ENCODE measurements at places on chromosomes 2 and 18.

GRCh38 chr2:13654416-13654815, 937.7 kb downstream of the TRIB2 start:
- no peak for DNase-seq

GRCh38 chr2:190137561-190137960, 75.0 kb upstream of the MSTN start:
- no peak for DNase-seq

GRCh38 chr18:58175122-58175785, 131.2 kb downstream of the NEDD4L start:
- no peak for DNase-seq

DNA sequence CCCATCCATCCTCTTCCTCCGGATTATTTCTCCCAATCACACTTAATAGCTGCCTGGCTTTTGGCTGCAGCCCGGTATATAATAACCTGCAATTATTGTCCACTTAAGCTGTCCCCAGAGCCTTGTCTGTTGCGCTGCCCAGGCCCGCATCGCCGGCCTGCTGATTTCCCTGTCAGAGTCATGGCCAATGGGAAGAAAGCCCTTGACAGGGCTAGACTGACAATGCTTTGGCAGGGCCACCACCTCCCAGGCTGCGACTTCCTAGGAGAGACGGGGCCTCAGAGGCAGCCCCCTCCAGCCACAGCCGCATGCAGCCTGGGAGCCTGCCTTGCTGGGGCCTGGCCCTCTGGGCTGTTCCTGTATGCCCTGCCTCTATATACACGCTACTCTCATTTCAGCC, 10.0 kb upstream of the CELF4 start:
- no peak for DNase-seq

GRCh38 chr2:144370937-144371584, 148.9 kb downstream of the ZEB2 start:
- DNase-seq = no peak

GRCh38 chr2:32864334-32865111, 82.2 kb upstream of the LTBP1 start:
- DNase-seq = no peak

Measured in activated naive CD4-positive, alpha-beta T cell treated with Interleukin-2 at 50 U/mL for 16 hours (primary cell).